Stimulated activated naive CD4-positive, alpha-beta T cell treated with Interleukin-2 at 50 U/mL for 16 hours (primary cell): ENCODE measurements at places on chromosomes 11 and 22.
A peak's percentile ranks its signal among the peaks of the same experiment; 100 is the strongest.

- DNase-seq = no peak
Measured at GRCh38 chr11:130165601-130166456, 6.2 kb downstream of the ST14 start.

DNA sequence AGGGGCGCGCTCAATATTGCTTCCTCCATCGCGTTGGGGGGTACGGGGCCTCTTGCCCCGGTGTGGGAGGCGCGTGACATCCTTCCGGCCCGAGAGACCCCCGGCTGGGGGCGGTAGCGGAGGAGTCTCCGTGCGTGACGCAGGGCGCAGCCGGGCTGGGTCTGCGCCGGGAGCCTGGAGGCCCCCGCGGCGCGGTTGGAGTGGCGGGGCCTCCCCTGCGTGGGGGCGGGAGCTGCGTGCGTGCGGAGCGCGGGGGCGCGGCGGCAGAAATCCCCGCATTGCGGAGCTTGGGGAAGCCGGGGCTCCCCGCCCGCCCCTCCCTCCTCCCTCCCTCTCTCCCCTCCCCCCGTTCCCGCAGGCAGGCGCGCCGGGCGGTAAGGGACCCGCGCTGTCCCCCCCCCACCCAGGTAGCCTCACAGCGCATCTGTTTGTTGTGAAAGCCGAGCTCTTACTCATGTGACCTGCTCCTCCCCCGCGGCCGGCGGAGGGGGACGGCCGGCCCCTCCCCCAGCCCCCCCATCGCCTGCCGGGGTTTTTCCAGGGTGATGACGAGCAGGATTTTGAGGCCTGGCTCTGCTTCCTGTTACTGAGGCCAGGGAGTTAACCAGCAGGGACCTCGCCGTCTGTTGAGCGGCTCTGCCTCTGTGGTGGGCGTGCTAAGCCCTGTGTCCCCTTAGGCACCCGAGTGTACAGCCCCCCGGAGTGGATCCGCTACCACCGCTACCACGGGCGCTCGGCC, 1.6 kb downstream of the PIM3 start:
- peak; percentile 90 for DNase-seq

DNA sequence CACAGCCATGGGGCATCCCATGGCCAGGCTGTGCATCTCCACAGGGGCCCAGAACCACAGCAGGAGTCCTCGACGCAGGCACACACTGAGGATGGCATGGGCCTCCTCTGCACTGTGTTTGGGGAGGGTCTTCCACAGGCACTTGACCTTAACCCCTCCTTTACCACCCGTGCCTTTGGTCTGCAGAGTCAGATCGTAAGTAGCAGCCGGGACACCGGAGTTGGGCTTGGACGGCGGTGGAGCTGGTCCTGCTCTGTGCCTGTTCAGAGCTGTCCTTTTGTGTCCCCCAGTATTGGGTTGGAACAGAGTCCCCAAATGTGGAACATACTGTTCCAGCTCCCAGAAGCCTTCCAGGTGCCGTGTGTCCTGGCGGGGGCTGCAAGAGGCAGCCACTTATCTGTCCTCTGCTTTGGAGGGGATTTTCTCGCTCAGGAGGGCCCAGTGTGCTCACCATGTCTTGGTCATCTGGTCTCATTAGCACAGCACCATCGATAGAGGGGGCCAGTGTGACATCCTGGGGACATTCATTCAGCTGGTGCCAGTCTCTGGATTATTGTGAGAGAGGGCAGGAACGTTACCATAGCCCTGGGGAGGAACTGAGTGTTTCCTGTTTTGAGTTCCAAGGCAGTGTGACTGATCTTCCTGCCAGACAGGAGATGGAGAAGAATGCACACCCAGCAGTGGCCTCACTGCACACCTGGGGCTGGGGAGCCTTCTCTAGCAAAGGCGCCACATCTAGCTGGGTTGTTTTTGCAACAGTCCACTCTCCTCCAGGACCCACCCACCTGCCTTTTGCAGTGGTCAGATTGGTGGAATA, 12.4 kb downstream of the CRELD2 start:
- DNase-seq = peak; percentile 32

- peak; percentile 37 for DNase-seq
Measured at GRCh38 chr11:32052215-32052614, 38.7 kb upstream of the RCN1 start.

DNA sequence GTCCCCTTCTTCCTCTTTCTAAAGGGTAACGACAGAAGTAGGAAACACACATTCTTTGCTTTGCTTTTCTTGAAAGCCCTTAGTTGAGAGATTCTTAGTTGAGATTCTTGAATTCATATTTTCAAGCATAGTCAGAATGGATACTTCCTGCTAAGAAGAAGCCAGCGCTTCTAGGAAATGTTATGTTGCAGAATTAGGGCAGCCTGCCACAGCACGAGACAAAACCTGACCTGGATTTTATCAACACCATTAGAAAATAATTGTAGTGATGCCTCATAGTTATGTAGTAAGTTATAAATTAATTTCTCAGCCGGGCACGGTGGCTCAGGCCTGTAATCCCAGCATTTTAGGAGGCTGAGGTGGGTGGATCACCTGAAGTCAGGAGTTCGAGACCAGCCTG, 37.9 kb upstream of the NUP160 start:
- DNase-seq = no peak

DNA sequence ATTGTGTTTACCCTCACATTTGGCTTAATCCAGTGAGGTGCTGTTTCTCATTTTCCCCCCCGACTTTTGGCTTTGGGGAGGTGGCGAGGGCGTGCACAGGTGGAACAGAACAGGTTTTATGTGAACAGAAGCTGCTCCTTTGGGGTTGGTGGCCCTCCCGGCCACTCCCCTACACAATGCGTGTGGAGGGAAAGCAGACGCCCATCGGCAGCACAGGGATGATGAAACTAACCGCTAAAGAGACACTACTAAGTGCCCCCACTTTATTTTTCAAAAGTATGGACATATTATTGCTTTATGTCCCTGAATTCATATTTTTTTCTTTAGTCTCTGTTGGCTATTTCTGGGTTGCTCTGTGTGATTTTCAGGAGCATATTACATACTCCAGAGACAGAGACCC, 160.9 kb downstream of the ENTHD1 start:
- DNase-seq = no peak

DNA sequence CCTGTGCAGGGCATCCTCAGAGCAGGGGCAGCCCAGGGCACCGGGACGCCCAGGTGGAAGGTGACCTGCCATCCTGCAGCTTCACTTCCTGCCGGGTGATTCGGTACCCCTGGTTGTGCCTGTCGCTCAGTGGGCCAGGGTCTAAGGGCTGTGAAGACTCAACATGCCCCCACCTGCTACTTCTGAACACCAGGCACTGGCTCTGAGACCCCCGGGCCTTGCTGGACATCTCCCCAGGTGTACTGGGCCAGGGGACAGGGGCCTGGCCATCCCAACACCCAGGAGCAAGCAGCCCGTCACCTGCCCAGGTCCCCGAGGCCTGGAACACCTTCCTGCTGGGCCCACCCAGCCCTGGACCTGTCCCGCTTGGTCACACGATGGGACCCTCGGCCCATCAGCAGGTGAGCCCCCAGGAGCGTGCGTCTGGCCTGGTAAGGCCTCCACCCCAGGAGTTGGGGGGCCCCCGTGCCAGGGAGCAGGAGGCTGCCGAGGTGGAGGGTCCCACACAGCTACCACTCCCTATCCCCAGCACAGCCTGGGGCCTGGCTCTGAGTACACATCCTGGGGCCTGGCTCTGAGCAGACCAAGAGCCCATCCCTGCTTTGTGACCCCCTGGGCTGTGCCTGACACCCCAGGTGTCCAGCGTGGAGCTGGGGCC, 3.9 kb upstream of the MUC5B start:
- DNase-seq = no peak

- DNase-seq = no peak
Measured at GRCh38 chr22:47071807-47072641, 309.6 kb downstream of the TBC1D22A start.

GRCh38 chr22:32817137-32817730, 15.7 kb downstream of the TIMP3 start:
- DNase-seq = no peak

- no peak for DNase-seq
Measured at GRCh38 chr11:30481330-30481729, 104.8 kb downstream of the MPPED2 start.
